Left colon (tissue), 2 donors: ENCODE measurements at places on chromosomes 5 and 9. TPM values are rescaled to one million over a fixed set of nuclear protein-coding genes. Genes with fewer than 3 reads are reported as not detected.

SNAPC3 gene
- 40.2 TPM for total RNA-seq

FOXD4L3 gene
- total RNA-seq, result not detected

STPG3 gene
- not detected for total RNA-seq

GRCh38 chr5:97931829-97932228 is 748.8 kb upstream of the RIOK2 start:
- no peak for DNase-seq

DNA sequence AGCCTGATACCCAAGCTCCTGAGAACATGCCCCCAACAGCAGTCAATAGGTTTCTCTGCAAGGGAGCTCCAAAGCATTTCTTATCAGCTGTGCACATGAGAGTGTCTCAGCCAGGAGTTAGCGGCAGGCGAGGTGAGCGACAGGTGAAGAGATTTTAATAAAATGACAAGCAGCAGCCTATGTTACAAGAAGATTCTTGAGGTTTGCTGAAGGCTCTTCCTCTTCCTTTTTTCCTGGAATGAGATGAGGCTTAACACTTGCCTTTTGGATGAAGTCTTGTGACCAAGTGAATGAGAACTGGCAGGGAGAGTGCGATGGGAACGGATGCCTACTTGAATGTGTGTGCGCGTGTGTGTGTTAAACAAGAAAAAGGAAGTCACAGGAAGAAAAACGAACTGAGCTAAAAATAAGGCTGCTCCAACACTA is 76.1 kb downstream of the SHB start:
- no peak for DNase-seq

AQP7 gene
- total RNA-seq, result 21.0 TPM
